Inflammatory macrophage treated with lipopolysaccharide for 1 hour (primary cell): ENCODE measurements at places on chromosomes 16 and 17.

GRCh38 chr17:63928172-63928666 is 3.9 kb downstream of the CD79B start:
- DNase-seq = no peak

DNA sequence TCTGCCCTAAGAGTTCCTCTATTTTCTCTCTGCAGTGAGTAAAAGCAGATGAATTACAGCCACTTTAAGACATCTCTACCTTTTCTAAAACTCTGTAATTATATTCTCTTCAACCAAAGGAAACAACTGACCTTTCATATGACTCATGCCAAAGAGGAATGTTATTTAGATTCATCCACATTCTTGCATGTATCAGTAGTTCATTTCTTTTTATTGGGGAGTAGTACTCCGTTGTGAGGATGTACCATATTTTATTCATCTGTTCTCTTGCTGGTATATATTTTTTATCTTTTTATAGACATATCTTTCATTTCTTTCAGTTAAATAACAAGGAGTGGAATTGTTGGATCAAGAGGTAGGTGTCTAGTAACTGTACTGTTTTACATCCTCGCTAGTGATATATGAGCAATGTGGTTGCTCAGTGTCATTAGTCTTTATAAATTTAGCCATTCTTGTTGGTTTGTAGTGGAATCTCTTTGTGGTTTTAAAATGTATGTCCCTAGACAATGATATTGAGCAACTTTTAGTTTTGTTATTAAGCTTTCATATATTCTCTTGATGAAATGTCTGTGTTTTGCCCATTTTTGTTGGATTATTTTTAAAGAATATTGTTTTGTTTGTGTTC is 7.8 kb upstream of the MYH8 start:
- DNase-seq = no peak

DNA sequence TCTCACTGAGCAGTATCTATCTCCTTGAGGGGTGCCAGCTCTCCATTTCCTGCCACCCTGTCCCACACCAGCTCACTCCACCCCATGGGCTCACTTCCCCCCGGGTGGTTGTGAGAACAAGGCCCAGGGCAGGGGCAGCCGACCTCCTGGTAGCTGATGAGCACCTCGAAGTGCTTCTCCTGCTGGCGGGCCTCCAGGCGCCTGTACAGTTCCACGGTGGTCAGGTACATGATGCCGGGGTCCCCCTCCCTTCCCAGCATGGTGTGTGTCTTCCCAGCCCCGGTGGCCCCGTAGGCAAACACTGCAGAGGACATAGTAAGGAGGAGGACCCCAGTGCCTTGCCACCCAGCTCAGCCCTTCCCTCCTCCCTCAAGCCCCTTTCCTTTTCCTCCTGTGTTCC is 12.5 kb downstream of the KIF18B start:
- DNase-seq = no peak

DNA sequence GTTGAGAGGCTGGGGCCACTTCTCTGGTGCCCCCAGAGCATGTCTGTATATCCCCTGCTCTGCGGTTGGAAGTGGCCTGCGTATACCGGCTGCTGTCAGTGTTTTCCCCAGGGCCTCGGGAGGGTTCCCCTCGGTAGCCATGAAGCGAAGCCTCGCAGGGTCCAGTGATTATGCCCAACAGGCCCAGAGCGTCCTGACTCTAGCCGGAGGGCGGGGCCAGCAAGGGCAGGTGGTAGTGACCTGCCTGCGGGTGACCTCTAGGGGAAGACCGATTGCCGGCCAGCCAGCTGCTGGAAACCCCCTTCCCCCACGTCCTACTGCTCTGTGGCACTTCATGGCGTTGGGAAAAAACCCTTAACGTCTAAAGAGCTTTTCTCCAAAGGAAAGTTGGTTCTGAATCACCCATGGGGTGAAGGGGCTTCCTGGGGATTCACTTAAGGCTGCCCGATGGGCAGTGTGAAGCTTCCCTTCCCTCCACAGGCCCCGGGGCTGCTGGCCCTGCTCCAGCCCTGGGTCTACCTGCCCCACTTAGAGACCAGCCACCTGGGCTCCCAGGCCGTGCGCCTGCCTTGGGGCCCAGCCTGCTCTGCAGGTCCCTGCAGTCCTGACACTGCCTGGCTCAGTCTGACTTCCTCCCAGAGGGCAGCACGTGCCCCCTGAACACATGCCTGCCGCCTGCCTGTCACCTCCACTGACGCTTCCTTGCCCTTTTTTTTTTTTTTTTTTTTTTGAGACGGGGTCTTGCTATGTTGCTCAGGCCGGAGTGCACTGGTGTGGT is 72.8 kb downstream of the SOCS1 start:
- DNase-seq = peak; percentile 73

DNA sequence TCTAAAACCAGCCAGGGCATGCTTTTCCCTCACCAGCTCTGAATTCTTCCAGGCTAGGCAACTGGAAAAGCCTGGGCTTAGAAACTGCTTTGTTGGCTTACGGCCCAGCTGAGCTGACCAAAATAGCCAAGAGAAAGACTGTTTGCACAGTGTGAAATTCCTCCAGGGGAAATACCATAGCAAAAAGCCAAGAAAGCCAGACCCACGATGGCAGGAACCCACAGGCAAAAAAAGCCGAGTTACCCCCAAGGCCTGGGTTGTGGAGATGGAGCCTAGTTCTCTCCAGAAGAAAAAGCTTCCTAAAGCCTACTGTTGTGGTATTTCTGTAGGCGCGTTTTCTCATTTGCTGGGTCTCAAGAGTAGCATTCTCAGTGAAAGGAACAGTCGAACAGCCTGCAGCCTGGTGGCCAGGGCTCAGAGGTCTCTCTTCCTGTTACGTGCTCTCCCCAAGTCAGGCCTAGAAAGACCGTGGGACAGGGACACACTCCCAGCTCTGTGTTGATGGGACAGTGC is 9.2 kb downstream of the SP2 start:
- DNase-seq = no peak

GRCh38 chr17:29136998-29137730 is 43.0 kb downstream of the MYO18A start:
- DNase-seq = no peak

DNA sequence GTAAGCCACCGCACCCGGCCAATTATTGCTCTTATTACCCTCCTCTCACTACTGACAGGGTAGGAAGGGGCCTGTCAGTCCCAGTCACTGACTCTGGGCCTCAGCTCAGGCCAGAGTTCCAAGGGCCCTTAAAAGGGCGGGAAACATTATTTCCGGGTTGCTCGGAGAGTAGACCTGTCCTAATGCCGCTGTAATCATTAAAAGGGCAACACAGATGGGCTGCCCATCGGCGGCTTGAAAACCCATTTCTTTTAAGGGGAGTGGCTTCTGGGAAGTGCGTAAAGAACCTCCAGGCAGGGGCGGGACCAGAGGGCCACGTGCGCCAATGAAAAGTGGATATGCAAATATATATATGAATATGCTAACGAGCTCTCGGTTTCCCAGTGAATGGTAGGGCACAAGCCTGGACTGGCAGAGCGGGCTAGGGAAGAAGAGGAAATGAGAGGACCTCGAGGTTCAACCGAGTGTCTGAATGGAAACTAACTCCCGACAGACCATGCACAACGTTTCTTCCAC is 26.6 kb downstream of the PIPOX start:
- DNase-seq = no peak

DNA sequence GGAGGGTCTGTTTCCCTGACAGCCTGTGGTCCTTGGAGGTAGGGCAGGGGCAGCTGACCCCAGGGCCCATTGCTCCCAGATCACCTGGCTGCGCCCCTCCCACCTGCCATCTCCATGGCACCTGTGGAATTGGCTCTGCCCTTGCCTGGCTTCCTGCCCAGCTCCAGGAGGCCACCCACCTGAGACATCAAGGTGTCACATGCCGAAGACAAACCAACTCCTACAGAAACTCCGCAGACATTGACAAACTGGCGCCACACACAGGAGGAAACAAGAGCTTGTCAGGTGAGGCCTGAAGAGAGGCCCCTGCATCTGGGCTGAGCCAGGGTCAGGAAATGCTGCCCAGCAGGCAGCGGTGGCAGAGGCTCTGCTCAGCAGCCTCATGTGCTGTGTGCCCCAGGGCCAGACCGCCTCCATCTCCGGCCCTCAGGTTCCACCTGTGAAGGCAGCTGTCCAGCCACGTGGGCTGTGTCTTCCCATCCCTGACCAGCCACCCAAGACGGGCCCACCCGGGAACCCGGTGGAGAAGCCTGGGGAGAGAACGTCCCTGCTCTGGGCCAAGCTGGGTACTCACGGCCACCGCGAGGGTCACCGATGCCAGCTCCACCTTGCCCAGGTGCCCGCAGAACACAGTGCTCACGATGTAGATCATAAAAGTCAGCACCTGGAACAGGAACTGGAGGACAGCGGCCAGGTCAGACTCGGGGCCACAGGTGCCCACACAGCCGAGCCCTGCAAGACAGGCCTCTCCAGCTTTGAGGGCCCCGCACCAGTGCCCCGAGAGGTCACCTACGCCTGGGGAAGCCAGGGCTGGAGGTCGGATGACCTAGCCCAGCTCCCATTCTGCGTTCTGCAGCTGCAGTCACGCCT is 1.6 kb downstream of the SLC47A2 start:
- DNase-seq = no peak

DNA sequence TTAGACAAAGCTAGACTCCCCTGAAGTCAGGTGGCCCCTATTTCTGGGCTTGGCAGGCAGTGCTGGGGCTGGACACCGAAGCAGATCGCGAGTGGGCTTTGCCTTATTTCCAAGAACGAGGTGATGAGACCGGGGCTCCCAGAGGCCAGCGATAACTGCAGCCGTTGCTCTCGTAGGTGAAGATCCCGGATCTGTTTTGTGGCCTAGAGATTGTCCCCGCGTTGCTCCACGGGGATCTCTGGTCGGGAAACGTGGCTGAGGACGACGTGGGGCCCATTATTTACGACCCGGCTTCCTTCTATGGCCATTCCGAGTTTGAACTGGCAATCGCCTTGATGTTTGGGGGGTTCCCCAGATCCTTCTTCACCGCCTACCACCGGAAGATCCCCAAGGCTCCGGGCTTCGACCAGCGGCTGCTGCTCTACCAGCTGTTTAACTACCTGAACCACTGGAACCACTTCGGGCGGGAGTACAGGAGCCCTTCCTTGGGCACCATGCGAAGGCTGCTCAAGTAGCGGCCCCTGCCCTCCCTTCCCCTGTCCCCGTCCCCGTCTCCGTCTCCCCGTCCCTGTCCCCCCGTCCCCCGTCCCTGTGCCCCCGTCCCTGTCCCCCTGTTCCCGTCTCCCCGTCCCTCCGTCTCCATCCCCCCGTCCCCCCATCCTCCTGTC is 1.5 kb upstream of the TBCD start:
- no peak for DNase-seq

- peak; percentile 63 for DNase-seq
Observed at GRCh38 chr16:75024594-75024993, 25.8 kb downstream of the ZNRF1 start.

DNA sequence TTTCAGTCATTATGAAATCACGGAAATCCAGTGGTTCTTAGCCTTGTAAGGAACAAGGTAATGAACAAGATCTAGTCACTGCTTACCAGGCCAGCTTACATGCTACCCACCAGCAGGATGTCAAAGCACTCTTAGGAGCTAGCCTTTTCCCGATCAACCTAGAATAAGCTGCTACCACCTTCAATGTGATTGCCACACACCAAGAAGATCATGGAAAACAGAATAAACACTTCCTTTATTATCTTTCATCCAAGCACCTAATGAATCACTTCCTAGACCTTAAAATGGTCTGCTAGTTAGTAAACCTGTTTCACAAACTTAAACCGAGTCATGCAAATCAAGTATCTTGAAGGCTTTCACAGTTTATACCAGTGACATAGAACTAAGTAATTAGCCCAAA is 5.0 kb downstream of the BBS2 start:
- DNase-seq = peak; percentile 22

DNA sequence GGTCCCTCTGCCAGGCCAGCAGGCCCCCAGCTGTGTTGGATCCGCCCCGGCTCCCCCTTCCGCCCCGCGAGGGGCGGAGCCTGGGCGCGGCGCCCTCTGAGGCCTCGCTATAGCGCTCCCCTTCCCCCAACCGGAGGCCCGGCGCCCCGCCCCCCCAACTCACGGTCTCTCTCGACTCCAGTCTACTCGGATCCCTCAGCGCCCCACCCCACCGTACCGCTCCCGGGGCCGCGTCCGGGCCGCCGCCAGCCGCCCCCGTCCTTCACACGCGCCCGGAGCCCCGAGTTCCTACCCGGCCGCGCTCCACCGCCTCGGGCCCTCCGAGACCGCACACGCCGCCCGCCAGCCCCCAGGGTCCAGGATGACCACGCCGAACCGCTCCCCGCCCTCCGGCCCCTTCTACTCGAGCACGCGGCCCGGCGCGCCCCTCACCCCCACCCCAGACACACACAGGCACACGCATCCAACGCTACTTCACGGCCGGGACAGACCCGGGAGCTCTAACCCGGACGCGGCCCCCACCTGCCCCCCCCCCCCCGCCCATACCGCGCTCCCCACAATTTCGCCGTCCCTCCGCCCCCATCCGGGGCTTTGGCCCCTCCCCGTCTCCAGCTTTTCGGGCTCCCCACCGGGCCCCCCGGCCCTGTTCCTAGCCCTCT is 1.4 kb downstream of the PHF23 start:
- peak; percentile 62 for DNase-seq

GRCh38 chr16:10625595-10626357 is 45.4 kb upstream of the EMP2 start:
- peak; percentile 56 for DNase-seq

GRCh38 chr17:15257258-15257788 is 7.8 kb downstream of the PMP22 start:
- peak; percentile 65 for DNase-seq

- no peak for DNase-seq
Observed at GRCh38 chr16:4113358-4114256, 2.6 kb downstream of the ADCY9 start.

DNA sequence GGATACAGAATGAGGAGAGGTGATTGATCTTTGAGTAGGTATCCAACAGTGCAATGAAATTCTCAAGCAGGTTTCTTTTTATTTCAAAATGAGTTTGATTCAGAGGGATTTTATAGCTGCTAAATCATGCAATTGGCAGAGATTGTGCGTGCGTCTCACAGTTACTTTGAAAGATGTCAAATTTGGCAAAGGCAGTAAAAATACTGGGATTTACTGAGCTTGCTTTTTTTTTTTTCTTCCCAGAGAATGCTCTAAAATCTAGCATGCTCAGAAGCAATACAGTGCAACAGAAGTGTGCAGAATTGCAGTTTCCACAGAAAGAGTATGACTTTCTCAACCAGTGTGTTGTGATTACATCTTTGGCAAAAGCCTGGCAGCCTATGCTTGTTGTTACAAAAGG is 410.7 kb upstream of the GOT2 start:
- no peak for DNase-seq
